ENCODE measurements at places on chromosomes 12 and 14.

- no peak for DNase-seq
Observed at GRCh38 chr12:27905285-27906126, 67.0 kb downstream of the PTHLH start.

DNA sequence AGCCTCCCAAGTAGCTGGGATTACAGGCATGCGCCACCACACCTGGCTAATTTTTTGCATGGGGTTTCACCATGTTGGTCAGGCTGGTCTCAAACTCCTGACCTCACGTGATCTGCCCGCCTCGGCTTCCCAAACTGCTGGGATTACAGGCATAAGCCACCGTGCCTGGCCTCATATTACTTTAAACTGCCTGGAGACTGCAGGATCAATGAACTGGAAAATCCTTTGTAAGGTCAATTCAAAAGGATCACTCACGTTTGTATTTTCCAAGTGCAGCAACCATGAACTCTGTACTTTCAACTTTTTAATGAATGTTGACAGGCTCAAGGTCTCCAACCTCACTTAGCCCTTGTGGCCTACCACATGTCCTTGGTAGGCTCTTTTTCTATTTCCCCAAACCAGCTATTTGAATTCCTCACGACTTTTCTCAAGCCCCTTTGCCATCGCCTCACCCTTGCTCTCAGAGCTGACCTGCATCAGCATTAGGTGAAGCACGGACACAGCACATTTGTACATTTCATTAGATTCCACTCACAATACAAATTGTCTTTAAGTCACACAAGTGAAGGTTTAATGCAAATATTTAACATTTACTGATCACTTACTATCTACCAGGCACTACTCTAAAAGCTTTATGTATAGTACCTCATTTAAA, 42.2 kb upstream of the GCH1 start:
- no peak for DNase-seq

GRCh38 chr12:24977060-24977459, 28.2 kb upstream of the BCAT1 start:
- no peak for DNase-seq

GRCh38 chr14:23916446-23916845, 37.1 kb upstream of the DHRS4 start:
- DNase-seq: no peak

DNA sequence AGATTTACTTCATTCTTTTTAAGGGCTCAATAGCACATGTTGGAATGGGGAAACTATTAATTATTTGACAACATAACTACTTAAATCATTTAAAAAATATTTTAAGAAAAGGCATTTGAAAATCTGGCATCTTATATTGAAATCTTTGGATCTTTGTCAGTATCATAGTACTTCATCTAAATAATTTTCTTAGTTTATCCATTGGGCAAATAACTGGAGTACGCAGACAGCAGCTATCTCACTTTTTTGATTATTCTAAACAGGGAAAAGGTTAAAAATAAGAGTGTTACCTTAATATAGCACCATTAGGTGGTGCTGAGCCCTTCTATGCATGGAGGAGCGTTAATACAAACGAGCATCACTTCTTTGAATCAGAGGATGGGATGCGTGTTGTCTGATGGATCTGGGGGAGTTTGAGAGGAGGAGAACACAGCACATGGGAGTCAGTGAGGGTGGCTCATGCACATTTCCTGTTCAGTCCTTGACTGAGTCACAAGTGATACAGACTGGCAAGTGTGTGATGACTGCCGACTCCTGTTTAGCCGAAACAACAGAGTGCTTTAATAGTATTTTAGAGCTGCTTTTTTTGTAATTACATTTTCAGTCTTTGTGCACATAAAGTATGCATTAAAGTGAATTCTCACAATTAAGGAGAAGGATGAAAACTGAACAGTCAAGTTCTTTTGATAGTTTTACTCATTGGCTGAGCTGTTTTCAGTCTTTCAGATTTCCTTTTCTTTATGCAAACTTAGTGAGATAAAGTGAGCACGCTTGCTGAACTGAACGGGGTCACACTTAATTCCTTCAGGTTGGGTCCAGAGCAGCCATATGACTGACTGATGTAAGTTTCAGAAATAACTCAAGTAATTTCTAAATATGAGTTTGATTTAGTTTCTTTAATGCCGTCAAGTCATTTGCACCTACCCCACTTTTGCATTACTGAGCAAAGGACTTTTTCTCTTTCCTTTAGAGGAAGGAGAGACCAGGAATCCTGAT, 92.7 kb downstream of the DIP2B start:
- peak; percentile 21 for DNase-seq

GRCh38 chr14:77091518-77091917, 6.5 kb upstream of the CIPC start:
- DNase-seq: no peak

DNA sequence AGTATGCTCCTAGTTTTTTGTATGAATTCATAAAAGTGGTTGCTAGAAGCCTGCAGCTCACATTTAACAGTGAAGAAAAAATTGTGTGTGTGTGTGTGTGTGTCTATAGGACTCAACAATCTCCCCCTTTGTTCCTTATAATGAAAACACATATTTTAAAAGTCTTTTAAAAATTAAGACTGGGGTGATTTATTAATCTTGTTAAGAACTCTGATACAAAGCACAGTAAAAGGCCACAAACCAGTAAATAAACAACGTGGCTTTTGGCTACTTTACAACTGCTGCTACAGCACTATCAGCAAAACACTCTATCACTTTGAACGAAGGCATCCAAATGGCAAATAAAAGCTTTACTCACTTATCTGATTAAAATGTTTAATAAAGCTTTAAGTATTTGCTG, 594 bp upstream of the VCPKMT start:
- no peak for DNase-seq

DNA sequence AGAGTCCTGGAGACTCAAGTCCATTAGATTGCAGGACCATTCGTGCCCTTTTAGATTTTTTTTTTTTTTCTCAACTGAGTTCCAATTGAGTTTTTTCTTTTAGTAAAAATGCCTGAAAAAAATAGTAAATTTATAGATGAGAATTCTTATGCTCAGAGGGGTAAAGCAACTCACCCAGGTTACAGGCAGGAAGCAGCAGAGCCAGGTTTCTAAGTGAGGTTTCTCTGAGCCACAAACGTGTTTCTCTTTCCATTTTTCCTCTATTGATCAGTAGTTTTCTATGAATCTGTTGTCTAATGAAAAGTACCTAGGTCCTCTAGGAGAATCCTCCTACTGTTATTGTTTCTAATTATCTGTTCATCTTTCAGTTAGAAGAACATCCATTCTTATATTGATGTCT, 66.4 kb upstream of the C12orf71 start:
- DNase-seq: no peak

GRCh38 chr12:41919526-41920261, 225.0 kb downstream of the GXYLT1 start:
- no peak for DNase-seq

GRCh38 chr14:81834308-81834707, 300.7 kb upstream of the SEL1L start:
- no peak for DNase-seq

All from activated CD4-positive, alpha-beta T cell treated with anti-CD3 and anti-CD28 coated beads, Interleukin-2, amount 50 U/mL, for 24 hours (primary cell).